ENCODE measurements at places on chromosomes 3 and 15.

DNA sequence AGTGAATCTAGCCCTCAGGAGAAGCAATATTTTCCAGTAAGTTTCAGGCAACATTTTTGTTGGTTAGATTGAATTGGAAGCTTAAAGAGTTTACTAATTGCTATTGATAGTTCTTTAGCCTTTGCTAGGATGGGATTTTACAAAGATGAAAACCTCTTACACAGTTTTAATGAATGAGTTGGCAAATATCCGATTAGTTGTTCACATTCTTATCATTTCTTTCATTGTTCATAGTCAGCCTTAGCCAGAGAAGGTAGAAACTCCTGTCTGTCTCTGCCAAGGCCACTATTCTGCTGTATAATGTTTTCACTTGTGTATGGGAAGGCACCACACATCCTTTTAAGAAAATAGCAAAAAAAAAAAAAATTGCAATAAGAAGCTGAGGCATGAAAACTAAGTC, 222.0 kb upstream of the MANF start:
- DNase-seq = no peak

DNA sequence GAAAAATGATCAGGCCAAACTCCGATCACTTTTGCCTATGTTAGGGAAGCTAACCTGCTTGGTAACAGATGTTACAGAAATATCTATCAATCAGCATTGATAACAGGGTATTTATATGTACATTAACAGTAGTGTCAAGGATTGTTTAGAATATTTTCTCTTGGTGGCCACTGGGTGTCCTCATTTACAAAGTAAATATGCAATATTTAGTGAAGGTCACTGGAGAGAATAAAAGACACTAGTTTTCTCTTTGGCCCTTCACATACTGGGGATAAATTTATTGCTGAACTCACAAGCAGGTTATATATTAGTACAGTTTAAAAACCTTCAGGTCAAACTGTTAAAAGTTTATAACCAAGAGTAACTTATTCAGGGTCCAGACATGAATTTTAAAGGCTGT, 69.0 kb downstream of the TIGIT start:
- DNase-seq = peak; percentile 54

DNA sequence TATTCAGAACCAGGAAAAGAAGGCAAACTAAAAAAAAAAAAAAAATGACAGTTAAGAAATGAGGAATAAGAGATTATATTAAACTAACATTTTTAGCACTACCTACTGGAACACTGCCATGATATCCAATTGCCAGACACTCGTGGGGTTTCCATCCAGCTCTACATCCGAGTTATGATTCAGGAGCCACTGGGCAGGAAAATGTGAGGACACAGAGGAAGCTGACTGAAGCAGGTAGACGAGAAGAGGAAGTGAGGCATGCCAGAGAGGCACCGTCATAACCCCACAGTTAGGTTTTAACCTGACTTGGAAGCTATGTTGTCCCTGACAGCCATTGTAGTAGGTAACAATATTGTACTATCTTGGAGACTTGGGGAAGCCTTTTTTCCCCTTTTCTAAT, 495.0 kb downstream of the NLGN1 start:
- no peak for DNase-seq

GRCh38 chr3:39302178-39302577, 22.3 kb upstream of the CX3CR1 start:
- DNase-seq = no peak

DNA sequence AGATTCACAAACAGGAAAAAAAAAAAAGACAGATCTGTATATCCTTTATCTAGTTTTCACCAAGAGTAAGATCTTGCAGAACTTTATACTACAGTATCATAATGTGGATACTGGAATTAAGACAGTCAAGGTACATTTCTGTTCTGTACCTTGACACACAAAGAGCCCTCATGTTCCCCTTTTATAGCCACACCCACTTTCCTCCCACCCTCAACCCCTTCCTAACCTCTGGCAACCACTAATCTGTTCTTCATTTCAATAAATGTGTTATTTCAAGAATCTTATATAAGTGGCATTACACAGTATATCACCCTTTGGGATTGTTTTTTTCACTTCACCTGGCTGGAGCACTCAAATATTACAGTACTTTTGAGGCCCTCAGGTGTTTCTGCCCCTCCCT, 3.6 kb upstream of the RAB6B start:
- no peak for DNase-seq

GRCh38 chr3:12027184-12027846, 23.1 kb downstream of the SYN2 start:
- DNase-seq = no peak

- no peak for DNase-seq
These were observed 278.2 kb upstream of the KCNH8 start for GRCh38 chr3:18870074-18870640.

- no peak for DNase-seq
These were observed 24.1 kb upstream of the CPNE9 start for GRCh38 chr3:9679476-9680080.

GRCh38 chr3:170037463-170038433, at the start of gene GPR160:
Gene GPR160 (plus strand): TSS chr3:170037995. CDS start chr3:170083973, 45,978 bp downstream.
- no peak for DNase-seq

DNA sequence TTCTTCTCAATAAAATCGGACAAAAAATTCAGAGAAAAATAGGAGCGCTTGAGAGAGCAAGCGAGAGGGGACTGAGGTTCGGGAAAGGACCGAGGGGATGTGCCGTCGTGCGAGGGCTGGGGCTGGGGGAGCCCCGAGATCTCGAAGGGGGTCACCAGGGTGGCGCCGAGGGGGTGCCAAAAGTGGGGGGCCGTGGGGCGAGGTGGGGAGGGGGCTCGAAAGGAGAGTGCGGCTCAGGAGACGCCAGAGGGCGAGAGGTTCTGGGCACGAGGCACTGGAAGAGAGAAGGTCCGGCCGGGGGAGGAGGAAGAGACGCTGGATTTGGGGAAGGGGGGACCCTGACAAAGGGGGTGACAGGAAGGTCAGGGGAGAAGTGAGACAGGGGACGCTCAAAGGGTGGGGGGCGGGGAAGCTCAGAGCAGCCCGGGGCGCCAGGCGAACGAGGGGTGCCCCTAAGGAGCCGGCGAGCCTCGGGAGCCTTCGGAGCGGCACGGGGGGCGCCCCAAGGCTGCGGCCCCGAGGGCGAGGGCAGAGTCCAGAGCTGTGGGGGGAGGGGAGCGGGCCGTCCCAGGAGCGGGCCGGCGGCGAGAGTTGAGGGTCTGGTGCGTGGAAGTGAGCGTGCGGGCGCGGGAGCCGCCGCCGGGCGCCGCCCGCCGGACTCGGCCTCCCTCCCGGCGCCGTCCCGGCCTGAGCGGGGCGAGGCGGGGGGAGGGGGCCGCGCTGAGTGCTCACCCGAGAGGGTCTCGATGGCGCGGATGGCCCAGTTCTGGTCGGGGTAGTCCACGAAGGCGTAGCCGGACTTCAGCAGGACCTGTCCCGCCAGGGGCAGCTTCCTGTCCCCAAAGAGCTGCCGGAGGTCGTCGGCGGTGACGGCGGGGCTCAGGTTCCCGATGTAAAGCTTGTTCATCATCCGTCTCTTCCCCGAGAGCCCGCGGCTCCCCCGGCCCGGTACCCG, 514 bp downstream of the IGF2BP2 start:
- no peak for DNase-seq

Data from fibroblast of gingiva (primary cell).